Stomach (tissue), 19 donors: ENCODE measurements at places on chromosomes 6 and 20. TPM values are rescaled to one million over a fixed set of nuclear protein-coding genes. Genes with fewer than 3 reads are reported as not detected.
A peak's percentile ranks its signal among the peaks of the same experiment; 100 is the strongest.

Gene PGC
- 1,172 TPM for total RNA-seq

Gene PSORS1C2
- total RNA-seq, result 0.73 TPM

GRCh38 chr6:149316740-149317643 lies 520 bp upstream of the TAB2 start:
- H3K36me3 ChIP-seq, result no peaks in the 10 kb centered on the region
- peak; percentile 90 for DNase-seq
- peak overlapping the region; percentile 96 for H3K27ac ChIP-seq
- peak overlapping the region; percentile 76 for H3K4me3 ChIP-seq

Gene SIM1
- not detected for total RNA-seq

GRCh38 chr6:64085126-64085525 lies 449.5 kb downstream of the PHF3 start:
- no peak overlapping the region for H3K27ac ChIP-seq
- no peaks in the 10 kb centered on the region for H3K27me3 ChIP-seq
- no peak overlapping the region for H3K4me3 ChIP-seq

- no peaks in the 10 kb centered on the region for H3K27me3 ChIP-seq
- DNase-seq, result no peak
- peaks cover 27% of the 10 kb centered on the region for H3K4me1 ChIP-seq
- no peak overlapping the region for H3K4me3 ChIP-seq
These were observed 839.9 kb downstream of the MAFB start for GRCh38 chr20:39849171-39849570.

- H3K4me1 ChIP-seq, result peaks cover 52% of the 10 kb centered on the region
- H3K36me3 ChIP-seq, result no peaks in the 10 kb centered on the region
- peak overlapping the region; percentile 62 for H3K4me3 ChIP-seq
- peak overlapping the region; percentile 70 for H3K27ac ChIP-seq
- DNase-seq, result peak; percentile 93
These were observed 580 bp upstream of the SYCP2 start for GRCh38 chr20:59933849-59934585.

DNA sequence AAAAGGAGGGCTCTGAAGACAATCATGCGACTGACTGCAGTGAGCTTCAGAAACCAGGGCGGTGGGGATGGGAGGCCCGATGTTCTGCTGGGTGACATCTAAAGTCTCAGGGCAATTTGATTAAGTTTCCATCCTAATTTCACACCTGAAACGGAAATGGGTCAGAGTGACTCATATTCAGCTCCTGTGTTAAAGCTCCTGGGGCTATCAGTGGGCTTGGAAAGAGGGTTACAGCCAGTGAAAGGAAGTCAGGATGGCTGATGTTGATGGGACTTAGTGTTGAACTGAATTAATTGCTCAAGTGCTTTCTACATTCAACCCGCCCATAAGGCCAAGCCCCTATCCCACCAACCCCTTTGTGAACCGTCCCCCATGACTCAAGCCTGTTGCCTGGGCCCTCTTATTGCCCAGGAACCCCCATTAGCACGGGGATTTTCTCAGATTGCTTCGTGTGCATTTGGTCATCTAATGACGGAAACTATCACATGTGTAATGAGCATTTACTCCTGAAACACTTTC lies 47.1 kb upstream of the TBC1D7 start:
- no peak overlapping the region for H3K27ac ChIP-seq
- no peaks in the 10 kb centered on the region for H3K36me3 ChIP-seq
- DNase-seq, result no peak
